ENCODE measurements at places on chromosomes 2 and 18.

GRCh38 chr2:28598484-28598883 is 102.6 kb downstream of the PLB1 start:
- no peak for DNase-seq

DNA sequence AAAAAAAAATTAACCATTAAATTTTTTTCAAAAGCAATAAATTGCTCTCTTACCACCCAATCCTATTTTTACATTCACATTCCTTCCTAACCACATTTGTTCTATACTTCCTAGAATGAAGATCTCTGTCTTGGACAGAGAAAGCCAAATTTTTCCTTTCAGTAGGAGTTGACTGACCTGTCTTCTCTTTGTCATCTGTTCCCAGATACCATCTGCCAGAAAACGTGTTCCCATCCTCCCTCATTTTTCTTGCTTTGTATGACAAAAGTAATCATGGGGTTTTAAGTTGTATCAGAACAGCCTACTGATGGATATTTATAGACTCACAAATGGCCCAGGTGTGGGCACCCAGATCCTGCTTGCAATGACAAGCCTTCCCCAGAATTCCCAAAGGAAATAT is 182.1 kb downstream of the CYP26B1 start:
- DNase-seq, result no peak

DNA sequence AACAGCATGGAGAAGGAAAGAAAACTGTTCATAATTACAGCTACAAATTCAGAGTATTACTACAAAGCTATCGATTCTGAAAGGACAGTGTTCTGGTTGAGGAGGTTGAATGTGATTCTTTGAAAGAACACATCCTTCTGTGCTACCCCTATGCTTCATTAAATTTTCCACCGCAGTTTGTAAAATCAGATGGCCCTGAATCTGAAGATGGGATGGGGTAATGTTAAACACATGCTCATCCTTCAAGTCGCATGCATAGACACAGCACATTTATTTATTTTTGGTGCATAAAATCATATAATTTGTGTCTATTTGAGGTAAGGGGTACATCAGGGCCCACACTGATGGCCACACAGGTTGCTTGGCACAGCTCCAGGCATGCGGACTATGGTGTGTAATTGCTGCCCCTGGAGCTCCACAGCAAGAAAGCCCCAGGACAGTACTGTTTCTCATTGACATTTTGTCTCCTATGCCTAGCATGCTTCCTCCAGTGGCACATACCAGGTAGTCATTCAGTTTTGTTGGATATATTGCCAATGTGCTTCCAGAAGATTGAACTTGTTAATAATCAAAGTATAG is 238.8 kb upstream of the TANK start:
- no peak for DNase-seq

DNA sequence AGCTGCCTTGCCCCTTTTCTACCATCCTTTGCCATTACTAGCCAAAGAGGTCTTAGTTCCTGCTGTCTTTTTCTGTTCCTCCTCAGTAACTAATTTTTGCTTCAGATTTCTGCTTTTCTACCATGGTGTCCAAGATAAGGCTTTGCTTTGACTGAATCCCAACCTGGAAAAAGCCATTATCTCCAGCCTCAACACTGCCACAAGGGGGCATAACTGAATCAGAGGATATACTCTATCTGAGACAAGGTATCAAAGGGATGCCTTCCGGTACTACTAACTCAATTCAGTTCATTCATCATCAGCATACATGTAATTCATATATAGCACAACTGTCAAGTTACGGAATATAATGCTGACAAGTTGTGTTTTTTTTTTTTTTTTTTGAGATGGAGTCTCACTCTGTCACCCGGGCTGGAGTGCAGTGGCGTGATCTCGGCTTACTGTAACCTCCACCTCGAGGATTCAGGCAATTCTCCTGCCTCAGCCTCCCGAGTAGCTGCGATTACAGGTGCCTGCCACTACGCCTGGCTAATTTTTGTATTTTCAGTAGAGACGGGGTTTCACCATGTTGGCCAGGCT is 11.4 kb downstream of the OSGEPL1 start:
- DNase-seq, result peak; percentile 26

DNA sequence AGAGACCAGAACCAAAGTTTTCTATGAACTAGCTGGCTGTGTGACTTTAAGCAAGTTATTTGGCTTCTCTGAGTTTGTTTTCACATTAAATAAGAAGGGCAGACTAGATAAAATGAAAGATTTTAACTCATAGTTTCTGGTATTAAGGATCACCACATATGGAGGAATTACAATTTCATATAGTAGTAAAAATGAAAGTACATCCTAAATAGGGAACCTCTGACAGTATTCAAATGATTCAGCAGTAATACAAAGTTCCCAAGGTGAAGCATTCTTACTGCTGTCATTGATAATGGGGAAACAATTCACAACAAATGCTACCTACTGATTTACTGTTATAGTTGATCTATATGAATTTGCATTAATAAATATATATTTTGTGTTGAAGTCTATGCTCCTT is 170.3 kb upstream of the VRK2 start:
- DNase-seq, result no peak

GRCh38 chr2:181177376-181177775 is 197.0 kb downstream of the UBE2E3 start:
- no peak for DNase-seq

GRCh38 chr2:28354920-28355520 is 37.6 kb upstream of the FOSL2 start:
- no peak for DNase-seq

GRCh38 chr2:9310377-9310776 is 103.8 kb downstream of the ASAP2 start:
- DNase-seq, result peak; percentile 43

GRCh38 chr18:77147418-77147852 is 14.9 kb upstream of the MBP start:
- DNase-seq, result no peak

- no peak for DNase-seq
Observed at GRCh38 chr2:136131961-136132824, 14.2 kb upstream of the CXCR4 start.

- no peak for DNase-seq
Observed at GRCh38 chr2:176039375-176039774, 37.3 kb upstream of the LNPK start.
